Brain microvascular endothelial cell (primary cell): ENCODE measurements at places on chromosomes 2 and 18.

- DNase-seq = peak; percentile 89
These were observed 422.5 kb downstream of the LPIN1 start for GRCh38 chr2:12168791-12169388.

- DNase-seq = no peak
These were observed 90.7 kb upstream of the LRRTM1 start for GRCh38 chr2:80395251-80395650.

- DNase-seq = no peak
These were observed 148.1 kb upstream of the PID1 start for GRCh38 chr2:229419158-229419557.

- no peak for DNase-seq
These were observed 38.7 kb downstream of the MTCL1 start for GRCh38 chr18:8744038-8744437.

- DNase-seq = peak; percentile 4
These were observed 34.5 kb downstream of the NEURL3 start for GRCh38 chr2:96470636-96471035.

DNA sequence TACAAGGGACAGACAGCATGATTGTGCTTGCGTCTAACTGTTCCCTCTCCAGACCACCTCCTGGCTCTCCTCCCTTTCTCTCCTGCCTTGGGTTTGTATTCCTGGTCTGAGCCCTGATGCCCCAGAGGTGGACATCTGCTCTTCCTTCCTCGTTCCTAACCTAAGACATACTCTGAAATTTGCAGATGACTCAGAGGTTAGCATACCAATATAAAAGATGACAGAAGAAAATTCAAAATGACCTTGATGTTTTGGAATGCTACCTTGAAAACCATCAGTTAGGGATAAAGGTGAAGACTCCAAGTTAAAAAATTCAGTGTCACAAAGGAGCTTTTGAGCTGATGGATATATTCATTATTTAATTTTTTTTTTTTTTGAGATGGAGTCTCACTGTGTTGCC lies 12.9 kb downstream of the SMYD1 start:
- no peak for DNase-seq

- no peak for DNase-seq
These were observed 46.5 kb downstream of the TRAK2 start for GRCh38 chr2:201404699-201405280.
